ENCODE measurements at places on chromosomes 4 and X.

DNA sequence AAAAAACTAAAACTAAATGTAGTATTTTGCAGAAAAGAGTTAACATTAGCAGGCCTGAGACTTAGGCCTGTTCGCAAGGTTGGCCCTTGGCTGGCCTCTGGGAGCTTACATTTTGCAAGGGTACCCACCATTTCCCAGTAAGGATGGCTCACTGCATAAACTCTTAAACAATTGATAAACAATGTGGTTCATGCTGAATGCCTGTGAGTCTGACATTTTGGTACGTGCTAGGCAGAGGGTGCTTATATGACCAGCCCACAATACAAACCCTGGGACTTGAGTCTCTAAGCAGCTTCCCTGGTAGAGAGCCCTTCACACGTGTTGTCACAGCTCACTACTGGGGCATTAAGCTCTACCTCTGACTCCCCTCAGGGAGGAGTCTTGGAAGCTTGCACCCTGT is 7.4 kb downstream of the PRPS2 start:
- no peak for DNase-seq

DNA sequence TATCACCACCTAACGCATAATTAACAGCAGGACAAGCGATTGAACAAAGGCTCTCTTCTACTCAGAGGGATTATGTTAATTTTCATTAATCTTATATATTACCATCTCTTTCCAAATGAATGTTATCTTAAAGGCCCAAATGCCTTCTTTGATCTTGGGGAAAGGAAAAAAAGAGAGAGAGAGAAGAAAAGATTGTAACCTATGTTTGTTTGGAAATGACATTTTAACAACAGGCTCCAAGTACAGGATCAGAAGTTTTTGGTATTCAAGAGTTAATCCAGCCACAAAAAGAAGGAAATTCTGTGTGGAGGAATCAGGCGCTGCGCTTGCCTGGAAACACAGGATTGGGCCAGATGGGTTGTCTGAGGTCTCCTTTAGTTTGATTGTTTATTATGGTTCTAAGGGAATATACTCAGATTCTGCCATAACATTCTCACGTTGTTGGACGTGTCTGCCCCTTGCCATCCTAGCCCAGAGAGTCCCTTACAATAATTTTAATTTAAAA is 100.7 kb upstream of the STX18 start:
- no peak for DNase-seq

DNA sequence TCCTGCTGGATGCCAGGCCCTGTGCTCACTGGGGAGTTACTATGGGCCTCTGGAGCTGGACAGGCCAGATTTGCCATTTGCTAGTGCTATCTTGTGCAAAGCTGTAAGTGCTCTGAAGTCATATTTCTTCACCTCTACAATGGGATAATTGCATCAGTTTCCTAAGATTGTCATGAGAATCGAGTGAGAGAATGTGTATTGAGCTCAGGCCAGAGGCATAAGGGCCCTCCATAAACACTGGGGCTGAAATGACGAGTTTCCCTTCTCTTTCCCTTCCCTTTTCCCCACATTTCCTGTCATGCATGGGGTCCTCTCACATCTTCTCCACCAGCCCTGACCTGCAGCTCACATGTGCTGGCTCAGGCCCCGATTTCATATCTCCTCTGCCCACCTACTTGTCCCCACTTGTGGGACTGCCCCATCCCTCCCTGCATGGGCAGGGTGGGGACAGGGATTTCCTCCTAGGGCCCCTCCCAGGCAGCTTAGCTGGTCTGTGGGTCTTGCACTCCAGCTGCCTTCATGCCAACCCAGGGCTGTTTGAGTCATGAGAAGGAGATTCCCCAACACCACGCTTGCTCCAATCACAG is 358.8 kb downstream of the MID1IP1 start:
- no peak for DNase-seq

DNA sequence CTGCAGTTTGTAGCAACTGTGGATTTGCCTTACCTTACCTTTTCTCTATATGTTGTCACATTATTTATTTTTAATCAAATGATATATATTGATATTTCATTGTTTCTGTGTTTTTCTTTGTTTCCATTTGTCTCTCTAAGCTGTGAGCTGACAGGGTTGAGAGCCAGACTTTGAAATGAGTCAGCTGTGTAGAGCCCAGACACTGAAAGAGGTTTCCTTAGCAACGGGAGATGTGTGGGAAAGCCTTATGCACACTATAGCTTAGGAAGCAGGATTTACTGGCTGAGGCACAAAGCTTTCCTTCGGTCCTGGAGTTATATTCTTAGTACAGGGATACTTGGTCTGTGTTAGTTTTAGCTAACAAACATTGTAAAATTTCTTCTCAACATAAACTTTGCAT is 192.2 kb downstream of the FGF13 start:
- no peak for DNase-seq

DNA sequence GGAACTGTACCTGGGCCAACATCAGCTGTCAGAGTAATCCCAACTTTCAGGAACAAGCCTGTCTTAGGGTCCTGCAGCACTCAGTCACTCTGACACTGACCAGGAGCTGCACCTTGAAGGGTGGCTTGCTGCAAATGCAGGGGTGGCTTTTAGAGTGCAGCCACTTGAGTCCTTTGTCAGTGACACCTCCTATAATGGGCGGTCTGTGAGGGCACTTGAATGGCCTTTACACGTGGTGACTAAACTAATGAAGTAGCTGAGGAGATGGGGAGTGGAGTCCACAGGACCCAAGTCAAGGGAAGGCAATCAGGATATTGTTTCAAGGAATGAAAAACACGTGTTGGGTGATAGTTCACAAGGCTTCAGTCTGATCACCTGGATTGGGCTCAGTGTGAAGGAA is 11.1 kb upstream of the LNX1 start:
- DNase-seq, result no peak

- no peak for DNase-seq
Observed at GRCh38 chr4:76282941-76283689, 23.4 kb upstream of the STBD1 start.

DNA sequence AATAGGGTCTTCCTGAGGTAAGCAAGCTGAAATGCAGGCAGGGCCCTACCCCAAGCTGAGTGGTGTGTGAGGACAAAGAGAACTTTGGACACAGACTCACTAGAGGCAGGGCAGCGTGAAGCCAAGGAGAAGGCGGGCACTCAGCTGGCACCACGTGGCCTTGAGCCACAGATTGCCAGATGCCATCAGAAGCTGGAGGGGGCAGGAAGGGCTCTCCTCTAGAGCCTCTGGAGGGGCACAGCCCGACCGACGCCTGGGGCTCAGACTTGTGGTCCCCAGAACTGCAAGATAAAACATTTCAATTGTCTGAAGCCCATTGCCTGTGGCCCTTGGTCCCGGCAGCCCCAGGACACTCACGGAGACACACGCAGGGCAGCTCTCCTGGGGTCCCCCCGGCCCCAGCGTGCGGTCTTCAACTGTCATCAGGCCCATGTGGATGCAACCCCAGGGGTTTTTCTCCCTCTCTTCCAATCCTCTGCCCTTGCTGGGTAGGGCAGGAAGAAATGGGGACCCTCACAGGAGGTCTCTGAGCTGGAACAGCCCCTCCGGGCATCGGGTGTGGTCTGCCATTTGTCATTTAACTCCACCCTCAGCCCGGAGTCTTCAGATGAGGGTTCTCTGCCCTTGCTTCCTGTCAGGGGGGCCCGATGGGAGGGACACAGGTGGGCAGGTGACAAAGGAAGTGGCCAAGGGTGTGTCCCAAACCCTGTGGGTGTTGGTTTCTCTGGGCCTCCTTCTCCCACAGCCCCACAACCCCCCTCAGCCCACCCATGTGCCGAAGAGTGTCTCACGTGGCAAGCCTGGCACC is 22.2 kb downstream of the HMX1 start:
- no peak for DNase-seq

- no peak for DNase-seq
Observed at GRCh38 chr4:139799615-139800014, 134.0 kb downstream of the MGST2 start.

GRCh38 chr4:165324918-165325304 is 2.6 kb upstream of the MSMO1 start:
- DNase-seq, result no peak

- DNase-seq, result no peak
Observed at GRCh38 chr4:153008578-153009199, 72.6 kb downstream of the FHDC1 start.

DNA sequence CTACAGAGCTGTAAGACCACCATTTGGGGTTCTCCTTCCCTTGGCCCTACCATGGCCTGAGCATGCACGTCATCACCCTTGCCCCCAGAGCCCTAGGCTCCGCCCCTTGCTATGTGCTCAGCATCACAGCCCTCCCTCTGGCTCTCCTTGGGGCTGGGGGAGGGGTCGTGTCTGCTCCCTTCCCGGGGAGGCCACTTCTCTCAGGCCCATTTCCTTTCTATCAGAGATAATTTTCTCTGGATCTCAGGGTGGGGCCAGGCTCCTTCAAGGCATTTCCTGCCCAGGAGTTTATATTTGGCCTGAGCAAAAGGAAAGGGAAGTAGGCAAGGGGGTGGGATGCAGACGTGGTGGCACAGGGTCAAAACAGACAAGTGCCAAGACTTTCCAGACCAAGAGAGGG is 55.9 kb downstream of the STARD8 start:
- no peak for DNase-seq

DNA sequence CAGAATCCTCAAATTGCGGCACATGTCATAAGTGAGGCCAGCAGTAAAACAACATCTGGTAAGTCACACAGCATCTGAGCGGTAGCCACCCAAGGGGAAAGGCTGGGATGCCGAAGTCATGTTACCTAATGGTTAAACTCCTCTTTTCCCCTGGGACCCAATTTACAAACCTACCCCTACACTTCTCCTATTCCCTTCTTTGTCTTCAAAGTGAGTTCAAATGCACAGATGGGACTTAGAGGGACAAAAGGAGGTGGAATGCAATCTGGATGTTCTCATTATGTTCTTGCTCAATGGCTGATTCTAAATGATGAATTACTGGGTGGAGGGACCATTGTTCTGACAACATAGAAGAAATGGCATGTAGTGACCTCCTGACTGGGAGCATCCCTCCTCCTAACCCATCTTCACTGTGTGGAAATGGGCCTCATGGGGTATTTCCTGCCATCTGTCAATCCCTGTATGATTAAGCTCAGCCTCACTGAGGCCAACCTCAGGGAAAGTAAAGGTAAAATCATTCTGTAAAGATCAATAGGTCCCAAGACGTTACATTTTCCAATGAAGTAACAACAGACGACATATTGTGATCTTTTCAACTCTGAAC is 8.5 kb downstream of the CD40LG start:
- DNase-seq, result no peak

All from activated CD4-positive, alpha-beta T cell treated with anti-CD3 and anti-CD28 coated beads for 1 hour (primary cell).